GM23338 (cell line): ENCODE measurements at places on chromosomes 1 and 21. TPM values are rescaled to one million over a fixed set of nuclear protein-coding genes. Genes with fewer than 3 reads are reported as not detected.

DNA sequence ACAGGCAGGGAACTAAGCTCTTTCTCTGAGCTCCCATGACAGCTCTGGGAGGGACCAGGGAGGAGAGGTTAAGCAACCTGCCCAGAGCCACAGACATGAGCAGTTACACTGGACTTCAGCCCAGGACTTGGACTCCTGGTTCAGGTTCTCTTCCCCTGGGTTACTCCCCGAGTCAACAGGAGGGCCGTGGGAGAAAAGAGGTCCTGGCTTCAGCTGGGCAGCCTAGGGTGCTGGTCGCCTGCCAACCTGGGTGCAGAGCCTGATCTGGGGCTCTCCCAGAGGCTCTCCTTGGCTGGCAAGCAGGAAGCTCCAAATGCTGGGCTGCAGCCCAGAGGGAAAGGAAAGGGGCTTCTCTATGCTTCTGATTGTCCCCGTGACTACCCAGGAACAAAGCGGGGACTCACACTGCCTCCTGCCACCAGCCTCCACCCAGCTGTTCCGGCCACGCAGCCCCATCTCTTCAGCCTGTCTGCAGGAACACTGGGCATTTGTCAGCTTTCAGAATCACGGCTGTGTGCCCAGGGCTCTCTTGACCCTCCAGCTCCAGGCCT is 141.8 kb downstream of the HIVEP3 start:
- DNase-seq, result no peak
- no peaks in the 10 kb centered on the region for H3K4me1 ChIP-seq
- no peak overlapping the region for H3K27ac ChIP-seq

- H3K36me3 ChIP-seq, result no peaks in the 10 kb centered on the region
- H3K27me3 ChIP-seq, result no peaks in the 10 kb centered on the region
- H3K4me3 ChIP-seq, result no peak overlapping the region
- no peak overlapping the region for H3K27ac ChIP-seq
- no peaks in the 10 kb centered on the region for H3K4me1 ChIP-seq
Measured at GRCh38 chr21:36654796-36655325, 44.1 kb upstream of the SIM2 start.

- no peaks in the 10 kb centered on the region for H3K36me3 ChIP-seq
- no peak for DNase-seq
- H3K27ac ChIP-seq, result no peak overlapping the region
- no peaks in the 10 kb centered on the region for H3K27me3 ChIP-seq
Measured at GRCh38 chr1:84912726-84913554, 19.9 kb upstream of the LPAR3 start.

DNA sequence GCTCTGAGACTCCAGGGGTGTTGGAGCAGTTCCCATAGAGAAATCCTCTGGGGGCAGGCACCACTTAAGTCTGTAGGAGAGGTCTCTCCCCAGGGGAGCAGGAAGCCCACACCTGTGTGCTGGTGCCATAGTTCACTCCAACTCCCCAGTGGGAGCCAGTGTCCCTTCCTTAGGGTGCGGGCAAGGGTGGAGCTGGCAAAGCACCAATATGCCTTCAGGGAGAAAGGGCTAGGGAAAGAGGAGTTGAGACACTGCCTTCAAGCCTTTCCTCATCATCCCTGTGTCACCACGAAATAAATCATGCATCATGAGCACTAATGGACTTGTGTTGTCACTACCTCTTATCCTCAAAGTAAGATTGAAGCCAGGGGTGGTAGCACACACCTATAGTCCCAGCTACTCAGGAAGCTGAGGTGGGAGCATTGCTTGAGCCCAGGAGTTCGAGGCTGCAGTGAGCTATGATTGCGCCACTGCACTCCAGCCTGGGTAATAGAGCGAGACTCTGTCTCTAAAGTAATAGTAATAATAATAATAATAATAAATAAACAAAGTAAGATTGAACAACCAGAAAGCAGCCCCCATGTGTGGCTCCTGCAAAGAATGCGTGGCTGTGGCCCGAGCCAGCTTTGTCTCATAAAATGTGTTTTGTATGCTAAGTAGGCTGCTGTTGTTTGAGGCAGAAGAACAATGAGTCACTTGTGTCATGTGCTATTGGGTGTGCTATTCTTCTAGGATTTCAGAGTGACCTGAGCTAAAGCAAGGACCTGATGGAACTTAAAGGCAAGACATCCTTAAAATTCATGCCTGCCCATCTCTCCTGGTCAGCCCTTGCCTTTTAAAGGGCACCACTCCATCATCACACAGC is 6.7 kb upstream of the TIE1 start:
- H3K27me3 ChIP-seq, result no peaks in the 10 kb centered on the region
- H3K36me3 ChIP-seq, result no peaks in the 10 kb centered on the region

GRCh38 chr1:64172458-64172983 is 30.9 kb upstream of the UBE2U start:
- peaks cover 26% of the 10 kb centered on the region for H3K4me1 ChIP-seq
- no peak overlapping the region for H3K4me3 ChIP-seq
- H3K27ac ChIP-seq, result no peak overlapping the region
- H3K27me3 ChIP-seq, result no peaks in the 10 kb centered on the region
- no peak for DNase-seq
- peaks cover 12% of the 10 kb centered on the region; the same call in 1 of the 2 replicates for H3K36me3 ChIP-seq

DNA sequence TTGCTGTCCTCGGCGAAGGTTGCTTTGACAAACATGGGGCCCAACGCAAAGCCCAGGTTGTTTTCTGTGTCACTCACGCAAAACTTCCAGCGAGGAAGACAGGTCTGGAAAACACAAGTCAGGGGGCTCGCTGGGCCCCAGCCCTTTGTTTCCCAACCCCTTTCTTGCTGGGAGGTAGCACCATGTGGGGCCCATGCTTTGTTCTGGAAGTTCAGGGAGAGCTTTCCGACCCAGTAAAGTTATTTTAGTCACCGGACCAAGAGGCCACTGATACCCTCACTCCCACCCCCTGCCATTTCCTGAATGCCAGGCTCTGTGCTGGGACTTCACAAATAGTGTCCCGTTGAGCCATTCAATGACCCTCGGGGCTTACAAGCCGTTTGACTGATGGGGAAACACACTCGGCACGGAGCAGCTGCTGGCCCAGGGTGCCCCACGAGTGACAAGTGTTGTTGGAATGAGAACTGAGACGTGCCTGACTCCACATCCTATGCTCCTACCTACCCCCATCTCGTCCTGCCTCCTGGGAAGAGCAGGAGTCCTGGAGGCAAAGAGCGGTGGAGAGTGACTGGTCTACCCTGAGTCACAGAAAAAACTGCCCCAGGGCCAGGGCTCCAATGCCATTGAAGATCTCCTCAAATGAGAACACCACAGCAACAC is 52.0 kb downstream of the ECE1 start:
- DNase-seq, result no peak
- H3K4me1 ChIP-seq, result no peaks in the 10 kb centered on the region
- no peaks in the 10 kb centered on the region; the same call in 1 of the 2 replicates for H3K36me3 ChIP-seq
- no peak overlapping the region for H3K4me3 ChIP-seq
- H3K27me3 ChIP-seq, result no peaks in the 10 kb centered on the region
- no peak overlapping the region for H3K27ac ChIP-seq

GRCh38 chr1:8955406-8955805 is 9.7 kb downstream of the CA6 start:
- no peaks in the 10 kb centered on the region for H3K27me3 ChIP-seq
- no peaks in the 10 kb centered on the region for H3K36me3 ChIP-seq
- H3K4me3 ChIP-seq, result no peak overlapping the region
- DNase-seq, result no peak

DNA sequence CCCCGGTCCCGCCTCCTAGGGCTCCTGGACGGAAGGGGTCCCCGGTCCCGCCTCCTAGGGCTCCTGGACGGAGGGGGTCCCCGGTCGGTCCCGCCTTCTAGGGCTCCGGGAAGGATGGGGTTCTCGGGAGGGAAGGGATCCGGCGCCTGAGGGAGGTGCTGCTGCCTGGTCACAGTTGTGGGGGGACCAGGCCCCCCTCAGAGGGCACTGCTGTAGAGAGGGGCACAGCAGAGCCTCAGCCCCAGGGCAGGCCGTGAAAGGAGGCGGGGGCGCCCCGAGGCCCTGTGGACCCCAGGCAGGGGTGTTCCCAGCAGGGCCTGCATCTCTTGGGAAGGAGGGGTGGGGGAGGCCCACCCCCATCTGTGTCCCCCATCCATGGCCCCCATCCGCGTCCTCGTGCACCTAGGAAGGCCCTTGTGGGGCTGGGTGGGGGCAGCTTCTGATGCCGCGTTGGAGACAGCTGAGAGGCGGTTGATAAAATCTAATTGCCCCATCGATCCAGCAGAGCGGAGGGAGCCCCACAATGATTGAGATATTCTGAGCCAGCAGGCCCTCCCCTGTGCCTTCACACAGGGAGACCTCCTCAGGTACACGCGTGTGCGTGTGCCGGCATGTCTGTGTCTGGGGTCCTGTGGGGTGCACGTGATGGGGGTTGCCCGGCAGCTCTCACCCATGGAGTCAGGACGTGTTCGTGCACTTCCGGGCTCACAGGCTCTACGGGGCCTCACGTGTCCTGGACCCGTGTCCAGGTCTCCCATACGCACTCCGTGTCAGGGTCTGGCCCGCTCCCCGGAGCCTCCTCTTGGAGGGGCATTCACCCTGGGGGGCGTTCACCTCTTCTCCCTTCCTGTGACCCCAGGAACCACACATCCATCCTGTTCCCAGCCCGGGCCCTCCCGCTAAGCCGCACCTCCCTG is 12.9 kb downstream of the SAMD11 start:
- DNase-seq, result no peak
- H3K4me3 ChIP-seq, result no peak overlapping the region
- H3K36me3 ChIP-seq, result no peaks in the 10 kb centered on the region

- peaks cover 51% of the 10 kb centered on the region for H3K27me3 ChIP-seq
- H3K27ac ChIP-seq, result no peak overlapping the region
Measured at GRCh38 chr1:20411196-20411980, 74.6 kb downstream of the CAMK2N1 start.

DNA sequence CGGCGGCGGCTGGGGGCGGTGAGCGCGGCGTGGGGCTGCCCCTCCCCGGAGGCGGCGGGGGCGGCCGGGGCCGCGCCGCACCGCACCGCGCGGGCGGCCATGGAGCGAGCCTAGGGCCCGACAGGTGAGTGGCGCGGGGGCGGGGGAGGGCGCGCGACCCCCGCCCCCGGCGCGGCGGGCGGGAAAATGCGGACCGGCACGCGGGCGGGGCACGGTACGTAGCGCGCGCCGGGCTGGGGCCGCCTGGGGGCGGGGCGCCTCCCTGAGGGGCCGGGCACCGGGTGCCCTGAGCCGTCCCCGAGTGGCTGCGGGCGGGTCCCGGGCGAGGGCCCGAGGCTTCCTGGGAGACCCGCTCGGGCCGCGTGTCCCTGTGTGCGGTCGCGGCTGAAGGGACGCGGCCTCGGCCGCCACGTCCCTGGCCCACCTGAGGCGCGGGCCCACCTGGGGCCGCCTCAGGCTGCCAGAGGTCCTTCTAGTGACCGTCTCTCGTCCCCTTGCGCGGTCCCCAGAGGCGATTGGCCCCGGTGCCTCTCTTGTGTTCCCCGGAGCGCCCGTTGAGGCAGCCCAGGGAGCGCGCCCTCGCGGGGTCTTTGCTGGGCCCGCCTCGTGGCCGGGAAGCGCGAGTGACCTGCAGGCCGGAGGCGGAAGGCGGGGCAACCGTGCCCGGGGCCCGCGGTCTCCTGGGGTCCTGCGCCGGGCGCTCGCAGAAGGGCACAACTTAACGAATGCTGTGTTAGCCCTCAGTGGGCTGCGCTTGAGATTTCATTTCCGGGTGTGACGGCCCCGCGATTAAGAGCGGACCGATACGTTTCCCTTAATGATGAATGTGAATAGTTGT is 500 bp downstream of the FAM20B start:
- H3K27me3 ChIP-seq, result no peaks in the 10 kb centered on the region; the same call in 1 of the 2 replicates
- no peaks in the 10 kb centered on the region for H3K36me3 ChIP-seq
- H3K4me3 ChIP-seq, result peak overlapping the region; percentile 76
- peak overlapping the region; percentile 92; the same call in 1 of the 2 replicates for H3K27ac ChIP-seq
- DNase-seq, result peak; percentile 81
- peaks cover 29% of the 10 kb centered on the region for H3K4me1 ChIP-seq

Gene PGBD5
- total RNA-seq, result 16.6 and 17.0 TPM in 2 replicates

Gene RIMKLA
- 5.5 and 6.6 TPM in 2 replicates for total RNA-seq

Gene GJA5
- total RNA-seq, result 0.85 and 1.7 TPM in 2 replicates
